ENCODE measurements at places on chromosomes 5 and 9. TPM values are rescaled to one million over a fixed set of nuclear protein-coding genes. Genes with fewer than 3 reads are reported as not detected.

CYLC2 gene
- total RNA-seq, result not detected

GRCh38 chr9:114204265-114204664 lies 48.9 kb downstream of the COL27A1 start:
- DNase-seq, result no peak

DNA sequence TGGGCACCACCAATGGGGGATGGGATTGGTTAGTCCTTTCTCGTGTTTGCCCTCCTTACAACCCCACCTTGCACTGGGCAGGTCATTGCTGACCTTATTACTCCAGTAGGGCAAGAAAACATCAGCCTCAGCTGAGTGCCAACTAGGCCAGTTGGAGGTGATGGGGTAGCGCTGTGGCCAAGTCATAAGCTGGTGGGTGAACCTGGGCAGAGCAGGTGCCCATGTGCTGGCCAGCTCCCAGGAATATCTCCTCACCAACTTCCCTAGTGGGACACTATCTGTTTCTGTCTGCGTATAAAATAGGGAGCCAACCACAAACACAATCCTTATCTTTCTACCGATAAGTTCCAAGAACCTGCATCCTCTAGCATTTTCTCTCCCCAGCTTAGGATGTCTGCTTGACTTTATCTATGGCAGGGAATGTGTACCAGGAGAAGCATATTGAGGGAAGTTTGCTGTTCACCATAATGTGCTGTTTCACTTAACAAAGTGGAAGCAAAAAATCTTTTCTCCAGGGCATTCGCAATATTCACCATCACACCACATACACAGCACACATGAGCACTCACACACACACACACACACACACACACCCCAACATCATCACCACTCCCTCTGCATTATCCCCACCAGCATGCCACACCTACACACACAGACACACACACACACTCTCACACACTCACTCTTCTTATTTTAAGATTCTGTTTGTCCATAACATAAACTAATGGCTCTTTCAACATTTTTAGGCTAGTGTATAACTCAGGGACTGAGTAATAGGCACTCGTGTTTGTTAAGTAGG lies 390.0 kb downstream of the ENC1 start:
- no peak for DNase-seq

- DNase-seq, result no peak
Observed at GRCh38 chr5:37111426-37112382, 137.5 kb downstream of the CPLANE1 start.

All from Daoy (cell line).